ENCODE measurements at places on chromosomes 7 and 10. TPM values are rescaled to one million over a fixed set of nuclear protein-coding genes. Genes with fewer than 3 reads are reported as not detected.

Gene GJD4
- polyA plus RNA-seq = 0.11 TPM

Gene GNAT3
- polyA plus RNA-seq = not detected

Gene LOXL4
- polyA plus RNA-seq = 3.9 TPM

Gene GHRHR
- 0.19 TPM for polyA plus RNA-seq

Gene GPR146
- 3.0 TPM for polyA plus RNA-seq

Gene PLEKHA8
- polyA plus RNA-seq = 17.2 TPM

Gene LIPN
- polyA plus RNA-seq = not detected

Gene NPSR1
- polyA plus RNA-seq = not detected

Measured in right renal cortex interstitium (tissue), 3 donors.